Central memory CD8-positive, alpha-beta T cell (primary cell): ENCODE measurements at places on chromosomes 4 and X.

DNA sequence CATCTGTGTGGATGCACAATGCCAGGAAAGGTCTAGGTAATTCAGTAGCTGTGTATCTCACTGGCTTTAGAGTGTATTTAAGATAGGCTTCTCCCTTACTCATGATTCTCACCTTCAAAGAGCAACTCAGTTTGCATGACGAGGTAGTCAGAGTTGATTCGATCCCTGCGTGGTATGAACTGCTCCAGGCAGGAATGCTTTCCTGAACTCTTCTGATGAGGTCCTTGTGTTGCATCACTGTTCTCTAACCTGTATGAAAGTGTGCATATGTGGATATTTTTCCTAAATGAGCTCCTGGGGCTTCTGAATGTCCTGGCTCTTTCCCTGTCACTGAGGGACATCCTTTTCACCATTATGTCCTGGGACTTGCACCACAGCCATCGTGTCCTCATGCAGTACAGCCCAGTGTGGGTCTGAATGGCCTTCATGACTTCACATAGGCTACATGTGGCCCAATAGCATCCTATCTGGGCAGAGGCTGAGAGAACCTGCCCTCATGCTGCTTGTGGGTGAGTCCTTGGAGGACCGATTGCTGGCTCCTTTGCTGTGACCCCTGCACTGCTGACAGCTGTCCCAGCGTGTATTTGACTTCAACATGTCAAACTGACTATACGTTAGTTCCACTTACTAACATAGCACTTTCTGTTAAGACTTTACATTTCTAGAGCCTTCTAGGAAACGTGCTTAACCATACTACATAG is 65.3 kb upstream of the WDR1 start:
- DNase-seq: no peak

GRCh38 chrX:92209936-92210335 is 430.8 kb downstream of the PCDH11X start:
- DNase-seq: no peak

GRCh38 chrX:19225909-19226308 is 103.6 kb upstream of the ADGRG2 start:
- DNase-seq: no peak

DNA sequence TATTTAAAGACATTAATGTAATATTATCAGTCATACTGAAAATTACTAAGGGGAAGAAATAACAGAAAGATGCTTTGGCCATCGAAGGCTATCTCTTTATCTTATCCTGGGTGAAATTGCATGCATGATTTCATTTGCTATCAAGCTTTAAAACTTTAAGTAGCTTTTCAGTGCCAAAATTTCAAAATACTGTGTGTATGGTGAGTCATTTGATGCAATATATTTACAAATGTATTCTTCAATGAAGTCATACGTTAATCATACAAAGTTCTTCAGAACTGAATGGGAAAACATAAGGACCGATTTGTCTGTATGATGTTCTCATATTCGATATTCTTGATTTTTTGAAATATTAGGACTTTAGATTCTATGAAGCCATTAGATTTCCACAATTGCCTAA is 1295.8 kb upstream of the AGA start:
- no peak for DNase-seq

- no peak for DNase-seq
These were observed 27.7 kb downstream of the FNIP2 start for GRCh38 chr4:158796370-158797140.

DNA sequence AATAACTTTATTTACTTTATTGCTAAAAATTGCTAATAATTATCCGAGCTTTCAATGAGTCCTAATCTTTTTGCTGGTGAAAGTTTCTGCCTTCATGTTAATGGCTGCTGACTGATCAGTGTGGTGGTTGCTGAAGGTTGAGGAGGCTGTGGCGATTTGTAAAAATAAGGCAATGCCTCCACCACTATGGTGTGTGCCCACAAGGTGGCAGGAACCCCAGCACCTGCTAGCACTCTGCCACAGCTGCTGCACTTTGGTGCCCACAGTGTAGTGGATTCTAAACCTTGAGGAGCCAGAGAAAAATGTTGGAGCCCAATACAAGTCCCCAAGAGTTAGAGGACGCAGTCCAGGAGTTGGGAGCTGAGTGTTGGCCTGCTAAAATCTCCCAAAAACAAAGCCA is 1237.1 kb downstream of the PCDH19 start:
- DNase-seq: no peak

DNA sequence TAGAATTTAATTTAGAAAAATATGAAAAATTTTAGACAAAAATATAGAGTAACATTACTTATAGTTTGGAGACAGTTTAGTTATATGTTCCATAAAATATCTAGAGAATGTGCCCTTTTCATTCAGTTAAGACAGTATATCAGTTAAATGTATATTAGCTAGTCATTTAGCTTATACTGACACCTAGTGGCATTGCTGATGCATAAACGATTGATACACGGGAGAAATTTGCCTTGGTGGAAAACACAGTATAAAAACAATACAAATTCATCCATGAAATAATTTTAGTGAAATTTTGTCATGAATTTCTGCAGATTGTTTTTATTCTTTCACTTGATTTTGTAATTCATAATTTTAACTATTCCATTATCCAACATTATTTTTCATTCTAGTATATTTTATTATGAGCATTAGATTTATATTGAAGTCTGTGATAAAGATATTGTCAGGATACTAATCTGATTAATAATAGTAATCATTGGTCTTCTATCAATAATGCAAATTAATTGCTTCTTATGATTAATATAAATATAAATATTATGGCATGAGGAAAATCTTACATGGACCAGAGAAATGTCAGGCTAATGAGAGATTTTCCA is 219.0 kb downstream of the TLL1 start:
- DNase-seq: no peak

DNA sequence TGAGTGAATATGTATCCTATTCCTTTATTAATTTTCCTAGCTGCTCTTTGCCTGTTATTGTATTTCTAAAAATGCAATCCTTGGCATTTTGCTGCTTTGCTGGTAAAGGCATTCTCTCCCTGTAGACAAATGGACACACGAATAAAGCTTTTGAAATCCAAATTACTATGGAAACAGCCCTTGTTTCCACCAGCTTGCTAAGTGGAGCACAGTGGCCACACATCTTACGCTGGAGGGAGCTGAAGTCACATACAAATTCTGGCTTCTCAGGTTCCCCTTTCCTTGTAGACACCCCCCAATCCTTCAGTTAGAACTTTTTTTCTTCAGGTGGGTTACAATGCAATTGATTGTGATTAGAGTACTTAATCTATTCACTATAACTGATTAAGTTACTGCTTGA is 66.2 kb downstream of the AGA start:
- no peak for DNase-seq

GRCh38 chr4:128279624-128280225 is 7.9 kb downstream of the PGRMC2 start:
- DNase-seq: no peak

GRCh38 chrX:46582325-46582724 is 8.8 kb downstream of the CHST7 start:
- no peak for DNase-seq

GRCh38 chr4:142818031-142818430 is 28.1 kb downstream of the INPP4B start:
- DNase-seq: no peak

DNA sequence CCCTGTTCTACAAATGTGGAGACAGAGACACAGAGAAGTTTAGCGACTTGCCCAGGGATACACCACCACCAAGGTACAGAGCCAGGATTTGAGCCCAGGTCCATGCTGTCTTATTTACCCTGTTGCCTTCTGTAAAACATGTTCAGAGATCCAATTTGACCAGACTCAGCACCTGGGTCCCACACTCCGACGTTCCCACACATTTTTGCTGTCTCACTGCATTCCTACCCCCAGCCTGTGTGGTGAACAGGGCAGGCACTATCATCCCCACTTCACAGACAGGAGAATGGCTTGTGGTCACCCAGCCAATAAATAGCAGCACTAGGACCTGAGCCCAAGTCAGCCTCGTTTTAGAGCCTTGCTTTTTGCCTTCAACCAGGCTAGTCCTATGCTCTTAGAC is 102.8 kb downstream of the PJA1 start:
- no peak for DNase-seq

DNA sequence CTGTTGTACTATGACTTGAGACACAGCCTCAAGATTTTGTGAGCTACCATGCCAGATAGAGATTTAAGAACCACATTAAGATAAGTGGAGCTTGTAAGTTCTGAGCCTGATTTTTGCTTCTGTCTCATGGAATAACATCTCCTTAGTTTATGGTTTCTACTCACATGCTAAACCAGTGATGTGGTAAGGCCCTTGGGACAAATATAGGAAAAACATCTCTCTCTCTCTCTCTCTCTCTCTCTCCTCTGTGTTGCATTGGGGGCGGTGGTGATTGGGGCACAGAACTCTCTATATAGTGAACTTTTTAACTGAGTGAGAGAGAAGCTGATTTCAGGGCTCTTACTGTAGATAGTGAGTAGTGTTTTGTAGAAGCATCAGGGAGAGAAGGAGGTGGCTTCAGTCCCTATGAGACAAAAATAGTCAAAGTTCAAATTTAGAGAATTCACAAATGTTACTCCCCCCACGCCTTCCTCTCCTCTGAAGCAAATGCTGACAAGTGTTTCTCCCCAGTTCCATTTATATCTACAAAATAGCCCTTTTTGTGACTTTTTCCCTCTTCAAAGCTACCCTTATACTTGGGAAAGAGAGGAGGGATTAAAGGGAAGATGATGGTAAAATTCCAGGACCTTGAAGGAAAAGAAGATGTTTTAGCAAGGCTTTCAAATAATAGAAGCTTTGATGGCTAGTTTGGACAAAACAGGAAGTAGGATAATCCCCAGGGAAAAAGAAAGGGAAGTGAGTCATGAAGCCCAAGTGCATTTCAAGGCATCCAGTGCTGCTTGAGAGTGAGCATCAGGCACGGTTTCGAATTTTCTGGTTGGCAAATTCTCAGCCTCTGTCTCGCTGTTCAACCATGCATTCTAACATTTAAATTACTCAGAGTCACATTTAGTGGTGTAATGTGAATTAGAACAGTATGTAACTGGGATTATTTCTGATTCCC is 134.3 kb upstream of the AP1S2 start:
- DNase-seq: no peak

GRCh38 chr4:142690406-142691163 is 155.5 kb downstream of the INPP4B start:
- no peak for DNase-seq

DNA sequence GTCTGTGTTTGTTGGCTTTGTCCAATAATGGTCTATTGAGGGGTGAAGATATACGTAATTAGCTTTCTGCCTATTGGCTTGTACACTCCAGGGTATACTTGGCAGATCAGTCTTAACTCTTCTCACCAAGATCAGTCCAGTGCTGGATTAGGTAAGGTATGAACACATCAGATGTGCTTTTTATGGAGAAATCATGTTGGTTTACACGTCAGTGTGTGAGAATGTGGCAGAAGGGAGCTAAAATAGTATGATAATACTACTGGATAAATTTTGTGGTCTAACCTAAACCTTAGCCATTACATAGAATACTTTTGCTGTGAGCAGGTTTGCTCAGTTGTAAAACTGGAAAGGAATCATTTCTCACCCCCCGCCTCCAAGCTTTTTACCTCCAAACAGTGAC is 4.2 kb downstream of the PDHA1 start:
- no peak for DNase-seq

GRCh38 chr4:78318126-78318525 is 233.4 kb upstream of the ANXA3 start:
- no peak for DNase-seq

DNA sequence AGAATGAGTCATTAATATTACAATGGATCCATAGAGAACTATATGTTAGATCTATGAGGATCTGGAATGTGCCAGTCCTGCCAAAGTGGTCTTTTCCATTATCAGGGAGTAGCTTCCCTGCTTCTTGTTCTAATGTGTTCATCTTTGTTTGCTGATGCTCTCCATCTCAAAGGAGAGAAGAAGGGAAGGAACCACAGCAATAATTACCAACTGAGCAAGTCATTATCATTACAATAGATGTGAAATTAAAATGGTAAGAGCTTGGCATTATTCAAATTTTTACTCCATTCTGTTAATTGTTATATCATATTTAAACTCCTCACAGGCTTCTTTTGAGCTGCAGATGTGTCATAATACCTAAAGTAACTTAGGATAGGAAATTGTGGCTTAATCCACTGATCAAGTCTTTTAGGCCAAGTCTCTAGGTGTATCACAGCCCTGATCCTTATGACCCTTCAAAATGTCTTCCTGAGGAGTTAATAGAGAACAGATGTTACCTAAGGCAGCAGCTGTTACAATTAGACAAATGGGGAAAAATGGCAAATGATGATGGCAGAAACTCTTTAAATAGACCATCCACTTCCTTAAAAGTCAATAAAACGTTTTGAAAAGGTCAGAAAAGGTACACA is 1492.7 kb upstream of the IGFBP7 start:
- no peak for DNase-seq

DNA sequence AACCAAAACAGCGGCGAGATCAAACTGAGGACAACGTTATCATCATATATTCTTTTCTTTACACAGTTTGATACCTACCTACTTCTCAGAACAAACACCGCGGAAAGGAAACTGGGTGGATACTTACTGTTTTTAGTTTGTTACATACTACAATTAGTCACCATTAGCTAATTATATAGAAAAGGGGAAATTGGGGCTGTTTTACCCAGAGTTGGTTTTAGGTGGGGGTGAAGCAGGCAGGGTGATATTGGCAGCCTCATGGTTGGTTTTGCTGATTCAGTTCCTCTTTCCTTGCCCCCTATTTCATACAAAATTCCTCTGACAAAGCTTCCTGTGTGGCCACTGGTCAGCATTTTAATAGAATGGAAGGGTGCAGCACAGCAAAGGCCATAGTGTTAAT is 77.8 kb downstream of the SORBS2 start:
- DNase-seq: no peak

- DNase-seq: no peak
These were observed 355.0 kb upstream of the GATB start for GRCh38 chr4:152115794-152116193.

DNA sequence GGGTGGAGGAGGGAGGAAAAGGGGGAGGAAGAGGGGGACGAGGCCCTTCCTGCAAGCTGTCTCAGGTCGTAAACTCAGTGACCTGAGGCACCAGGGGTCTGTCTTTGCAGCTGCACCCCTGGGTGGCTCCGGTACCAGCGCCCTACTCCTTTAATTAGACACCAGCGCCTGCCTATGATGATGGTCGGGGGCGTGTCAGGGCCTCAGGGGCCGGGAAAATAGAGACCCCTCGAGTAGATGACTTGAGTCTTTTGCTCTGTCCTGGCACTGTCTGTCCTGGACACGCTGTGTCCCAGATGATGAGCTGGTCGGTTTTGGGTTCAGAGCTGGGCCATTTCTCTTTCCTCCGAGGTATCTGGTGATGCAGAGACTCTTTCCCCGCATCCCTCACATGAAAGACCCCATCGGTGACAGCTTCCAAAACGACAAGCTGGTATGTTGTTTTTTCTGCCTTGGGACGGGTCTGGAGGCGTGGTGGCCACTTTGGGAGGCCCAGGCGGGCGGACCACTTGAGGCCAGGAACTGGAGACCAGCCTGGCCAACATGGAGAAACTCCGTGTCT is 11.2 kb downstream of the SLC25A6 start:
- no peak for DNase-seq

DNA sequence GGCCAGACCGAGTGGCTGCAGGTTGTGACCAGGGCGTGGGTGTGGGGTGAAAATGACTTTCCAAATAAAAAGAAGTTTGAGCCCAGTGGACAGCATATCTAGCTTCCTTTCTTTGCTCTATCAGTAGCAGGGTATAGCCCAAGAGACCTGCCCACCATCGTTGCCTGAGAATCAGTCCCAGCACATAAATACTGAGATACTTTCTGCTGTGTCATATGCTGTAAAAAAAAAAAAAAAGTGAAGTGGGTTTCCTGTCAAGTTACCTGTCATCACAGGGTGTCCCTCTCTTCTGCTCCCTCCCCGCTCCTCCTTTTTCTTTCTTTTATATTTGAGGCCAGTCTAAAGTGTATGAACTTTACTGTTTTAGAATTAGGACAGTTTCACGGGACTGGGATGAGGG is 330.3 kb upstream of the BOD1L1 start:
- no peak for DNase-seq
